ENCODE measurements at places on chromosomes 3 and 15.

- DNase-seq = no peak
These were observed 121.8 kb upstream of the CHL1 start for GRCh38 chr3:74676-75243.

DNA sequence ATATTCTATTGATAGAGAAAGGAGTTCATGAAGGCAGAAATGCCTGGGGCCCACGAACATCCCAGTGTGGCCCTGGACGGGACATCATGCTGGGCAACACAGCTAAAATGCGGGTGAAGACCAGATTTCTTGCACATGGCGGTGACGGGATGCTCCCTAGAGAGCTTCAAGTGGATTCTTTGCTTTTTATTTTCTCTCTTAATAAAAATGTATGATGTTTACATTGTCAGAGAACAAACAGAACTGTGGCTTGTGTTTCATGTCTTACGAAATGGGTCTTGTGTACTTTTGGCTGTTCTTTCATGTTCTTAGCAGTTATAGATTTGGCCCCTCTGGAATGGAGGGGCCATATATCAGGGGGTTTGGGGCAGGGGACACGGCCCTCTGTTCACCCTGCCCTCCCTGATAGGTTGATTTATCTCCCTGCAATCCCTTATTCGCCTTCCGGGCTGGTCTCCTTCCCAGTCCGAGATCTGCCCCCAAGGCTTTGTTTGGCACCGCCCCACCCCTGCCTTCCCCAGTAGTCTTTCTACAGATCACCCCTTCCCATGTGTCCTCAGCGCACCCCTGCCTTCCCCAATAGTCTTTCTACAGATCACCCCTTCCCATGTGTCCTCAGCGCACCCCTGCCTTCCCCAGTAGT is 68.7 kb upstream of the CGNL1 start:
- DNase-seq = no peak

DNA sequence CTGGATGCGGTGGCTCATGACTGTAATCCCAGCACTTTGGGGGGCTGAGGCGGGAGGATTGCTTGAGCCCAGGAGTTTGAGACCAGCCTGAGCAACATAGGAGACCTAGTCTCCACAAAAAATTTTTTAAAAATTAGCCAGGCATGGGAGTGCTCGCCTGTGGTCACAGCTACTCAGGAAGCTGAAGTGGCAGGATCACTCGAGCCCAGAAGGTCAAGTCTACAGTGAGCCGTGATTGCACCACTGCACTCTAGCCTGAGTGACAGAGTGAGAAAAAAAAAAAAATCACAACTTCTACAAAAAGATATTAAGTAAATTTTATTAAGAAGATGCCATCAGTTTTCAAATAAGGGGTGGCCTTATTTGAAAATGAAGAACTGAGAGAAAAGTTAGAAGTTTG is 11.9 kb upstream of the PLA2G4D start:
- DNase-seq = no peak

GRCh38 chr3:144394032-144394431 is 422.4 kb downstream of the DIPK2A start:
- DNase-seq = no peak

DNA sequence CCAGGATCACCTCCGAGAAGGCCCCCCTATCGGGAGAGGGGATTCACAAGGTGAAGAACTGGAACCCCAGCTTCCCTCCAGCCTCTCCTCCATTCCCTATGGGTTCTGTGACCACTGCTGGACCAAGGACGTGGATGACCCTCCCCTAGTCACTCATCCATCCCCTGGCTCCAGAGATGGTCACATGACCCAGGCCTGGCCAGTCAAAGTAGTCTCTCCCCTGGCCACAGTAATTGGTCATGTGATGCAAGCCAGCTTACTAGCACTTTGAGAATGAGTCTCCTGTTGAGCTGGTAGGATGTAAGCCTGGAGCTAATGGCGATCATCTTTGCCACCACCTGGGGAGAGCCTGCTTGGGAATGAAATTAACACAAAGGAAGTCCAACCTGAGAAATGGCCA is 3.9 kb downstream of the CAMK1 start:
- no peak for DNase-seq

DNA sequence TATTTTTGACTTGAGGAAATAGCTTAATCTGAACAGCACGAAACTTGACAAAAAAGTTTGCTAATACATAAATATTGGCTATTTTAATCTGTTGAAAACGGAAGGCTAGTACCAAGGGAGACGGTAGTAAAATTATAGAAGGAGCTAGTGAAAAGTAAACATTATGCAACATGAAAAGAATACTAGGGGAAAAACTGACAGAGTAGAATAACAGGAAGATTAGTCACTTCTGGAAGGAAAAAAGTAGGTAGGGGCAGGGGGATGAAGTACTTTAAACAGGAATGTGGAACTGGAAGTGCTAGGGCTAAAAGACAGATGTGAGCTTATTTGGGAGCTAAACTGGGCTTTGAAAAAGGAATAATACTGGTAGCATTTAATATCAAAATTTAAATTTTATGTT is 60.1 kb downstream of the MBNL1 start:
- DNase-seq = no peak

- DNase-seq = no peak
These were observed 118.3 kb downstream of the MTHFS start for GRCh38 chr15:79778378-79778990.

- no peak for DNase-seq
These were observed 17.9 kb upstream of the TM4SF1 start for GRCh38 chr3:149395107-149396089.
